ENCODE measurements at places on chromosomes 12 and 14. TPM values are rescaled to one million over a fixed set of nuclear protein-coding genes. Genes with fewer than 3 reads are reported as not detected.

GRCh38 chr14:93033983-93034670 lies 81.6 kb downstream of the ITPK1 start:
- DNase-seq: no peak
- H3K27me3 ChIP-seq: no peaks in the 10 kb centered on the region
- no peak overlapping the region for H3K4me3 ChIP-seq
- peaks cover 20% of the 10 kb centered on the region for H3K4me1 ChIP-seq

DNA sequence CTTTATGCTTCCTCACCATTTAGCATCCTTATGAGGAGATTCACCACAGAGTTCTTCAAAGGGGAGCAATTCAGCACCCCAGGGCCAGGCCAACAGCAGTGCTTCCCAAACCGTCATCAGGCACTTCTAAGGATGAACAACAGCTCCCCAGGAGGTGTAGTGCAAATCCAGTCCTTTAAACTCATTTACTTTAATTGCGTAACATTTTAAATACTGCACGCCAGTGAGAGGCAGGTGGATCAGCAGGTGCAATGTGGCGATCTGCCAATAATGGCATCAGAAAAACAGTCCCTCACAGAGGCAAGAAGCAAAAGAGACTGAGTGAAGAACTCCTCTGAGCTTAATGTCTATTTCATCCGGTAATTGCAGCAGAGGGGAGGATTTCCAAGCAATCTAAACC lies 770.9 kb upstream of the FOXG1 start:
- H3K27ac ChIP-seq: no peak overlapping the region
- no peak overlapping the region for H3K4me3 ChIP-seq
- DNase-seq: no peak
- no peaks in the 10 kb centered on the region for H3K27me3 ChIP-seq
- no peaks in the 10 kb centered on the region for H3K36me3 ChIP-seq

Gene MDM1
- 5.7 TPM for polyA plus RNA-seq

Gene CLECL1
- polyA plus RNA-seq: not detected

- no peak overlapping the region for H3K27ac ChIP-seq
- H3K36me3 ChIP-seq: peaks cover 33% of the 10 kb centered on the region
- DNase-seq: peak; percentile 2
- H3K27me3 ChIP-seq: no peaks in the 10 kb centered on the region
Measured at GRCh38 chr12:133057446-133057845, 20.1 kb downstream of the ZNF84 start.

Gene PIANP
- polyA plus RNA-seq: 6.8 TPM

DNA sequence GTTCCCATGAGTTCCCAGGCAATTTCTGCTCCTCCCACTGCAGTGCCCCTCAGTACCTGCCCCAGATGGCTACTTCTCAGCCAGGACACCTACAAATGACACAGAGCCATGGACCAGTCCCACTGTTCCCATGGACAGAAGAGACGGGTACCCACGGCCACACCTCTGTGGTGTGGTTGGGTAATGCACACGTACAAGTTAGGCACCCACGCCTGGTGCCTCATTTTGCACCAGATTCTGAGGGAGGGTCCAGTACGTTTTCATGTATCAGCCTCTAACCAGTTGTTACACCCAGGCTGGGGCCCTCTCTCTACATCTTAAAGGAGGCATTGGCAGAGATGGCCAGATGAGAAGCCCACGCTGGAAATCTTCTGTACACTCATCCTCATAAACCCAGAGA lies 114.0 kb downstream of the DICER1 start:
- DNase-seq: no peak
- no peak overlapping the region for H3K27ac ChIP-seq
- no peak overlapping the region for H3K4me3 ChIP-seq

DNA sequence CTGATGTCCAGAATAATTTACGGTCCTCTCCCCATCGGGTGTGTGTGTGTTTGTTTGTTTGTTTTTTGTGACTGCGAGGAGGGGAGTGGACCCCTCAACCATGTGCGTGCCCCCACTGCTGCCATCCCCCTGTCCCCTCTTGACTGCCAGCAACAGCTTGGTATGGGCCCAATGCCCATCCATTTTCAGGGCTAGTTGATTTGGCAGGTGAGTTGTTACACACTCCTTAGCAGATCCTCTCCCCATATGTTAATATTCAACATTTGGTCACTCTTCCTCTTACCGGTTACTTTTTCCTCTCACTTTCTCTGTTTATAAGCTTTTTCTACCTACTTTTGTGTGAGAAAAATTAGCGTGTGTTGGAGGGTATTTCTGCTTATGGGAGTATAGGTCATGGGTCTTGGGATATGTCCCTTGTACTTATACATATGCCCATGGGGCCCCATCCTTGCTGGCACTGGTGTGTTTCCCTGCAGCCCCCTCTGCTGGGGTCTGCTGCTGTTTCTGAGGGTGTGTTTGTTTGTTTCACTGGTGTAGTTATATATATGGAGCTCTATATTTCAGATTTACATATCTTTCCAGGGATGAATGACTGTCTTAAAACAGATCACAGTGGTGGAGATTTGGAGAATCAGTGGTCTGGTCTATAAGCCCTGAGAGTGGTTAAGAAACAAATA lies 33.8 kb downstream of the ZFHX2 start:
- H3K4me3 ChIP-seq: no peak overlapping the region
- no peak overlapping the region for H3K27ac ChIP-seq
- no peaks in the 10 kb centered on the region for H3K36me3 ChIP-seq
- no peaks in the 10 kb centered on the region for H3K27me3 ChIP-seq
- H3K4me1 ChIP-seq: no peaks in the 10 kb centered on the region
- DNase-seq: no peak

Gene OR6C2
- polyA plus RNA-seq: not detected

DNA sequence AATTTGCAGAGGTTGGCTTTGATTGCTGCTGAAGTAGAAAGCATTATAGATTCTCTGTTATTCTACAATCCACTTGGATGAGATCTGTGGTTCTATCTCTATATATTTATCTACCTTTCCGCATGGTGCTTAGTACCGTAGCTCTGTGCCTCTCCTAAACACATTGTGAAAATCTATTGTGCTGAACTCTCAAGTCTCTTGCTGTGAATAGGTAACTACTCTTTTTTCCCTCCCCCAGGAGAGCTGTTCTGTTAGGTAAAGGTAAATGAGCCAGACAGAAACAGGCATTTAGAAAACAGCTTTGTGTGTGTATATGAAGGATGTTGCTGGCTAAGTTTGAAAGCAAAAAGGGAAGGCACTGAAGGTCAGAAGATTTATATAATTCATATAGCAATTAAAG lies 112.6 kb downstream of the BRMS1L start:
- no peaks in the 10 kb centered on the region for H3K27me3 ChIP-seq
- no peaks in the 10 kb centered on the region for H3K36me3 ChIP-seq
- no peak overlapping the region for H3K4me3 ChIP-seq
- no peak for DNase-seq
- H3K27ac ChIP-seq: no peak overlapping the region

All from IMR-90 (cell line).